ENCODE measurements at places on chromosomes 5 and 9.

DNA sequence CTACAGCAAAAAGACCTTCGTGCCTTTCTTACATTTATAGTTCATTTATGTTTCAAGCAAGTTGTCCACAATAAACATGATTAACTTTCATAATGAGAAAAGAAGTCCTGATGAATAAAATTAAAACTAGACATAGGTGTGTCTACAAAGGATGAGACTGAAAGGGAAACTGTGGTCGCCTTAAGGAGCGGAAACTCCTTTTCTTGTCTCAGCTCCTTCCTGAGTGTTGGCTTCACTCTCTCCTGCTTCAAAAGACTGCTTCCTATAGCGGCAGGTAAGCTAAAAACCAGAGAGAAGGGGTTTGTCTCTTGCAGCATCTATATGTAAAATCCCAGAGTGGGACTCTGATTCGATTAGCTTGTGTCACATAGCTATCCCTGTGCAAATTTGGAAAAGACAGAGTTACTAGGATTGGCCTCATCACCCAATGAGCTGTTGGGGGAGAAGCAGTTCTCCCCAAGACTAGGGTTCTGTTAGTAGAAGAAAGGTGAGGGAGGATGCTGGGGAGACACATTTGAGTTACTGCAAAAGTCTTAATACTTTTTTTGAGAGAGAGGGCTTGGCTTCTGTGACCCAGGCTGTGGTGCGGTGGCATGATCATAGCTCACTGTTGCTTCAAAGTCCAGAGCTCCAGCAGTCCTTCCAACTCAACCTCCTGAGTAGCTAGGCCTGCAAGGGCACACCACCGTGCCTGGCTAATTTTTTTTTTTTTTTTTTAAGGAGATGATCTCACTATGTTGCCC, 16.8 kb upstream of the CTSL start:
- DNase-seq = no peak

DNA sequence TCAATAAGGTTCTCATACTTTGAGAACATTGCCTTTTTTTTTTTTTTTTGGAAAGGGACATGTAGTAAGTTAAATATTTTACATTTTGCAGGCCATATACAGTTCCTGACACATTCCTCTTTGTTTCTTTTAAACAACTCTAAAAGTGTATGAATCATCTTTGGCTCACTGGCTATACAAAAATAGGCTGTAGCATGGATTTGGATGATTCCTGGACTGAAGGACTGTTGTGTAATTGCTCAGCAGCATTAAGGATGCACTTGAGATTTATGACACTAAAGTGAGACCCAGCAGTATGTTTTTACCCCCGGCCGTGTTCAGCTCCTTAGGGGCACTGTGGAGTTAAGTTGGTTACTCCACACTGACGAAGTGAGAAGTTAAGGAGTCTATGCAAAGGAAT, 41.3 kb downstream of the VPS13A start:
- peak; percentile 14 for DNase-seq

GRCh38 chr5:176132471-176133288, 105.5 kb upstream of the SIMC1 start:
- DNase-seq = no peak

DNA sequence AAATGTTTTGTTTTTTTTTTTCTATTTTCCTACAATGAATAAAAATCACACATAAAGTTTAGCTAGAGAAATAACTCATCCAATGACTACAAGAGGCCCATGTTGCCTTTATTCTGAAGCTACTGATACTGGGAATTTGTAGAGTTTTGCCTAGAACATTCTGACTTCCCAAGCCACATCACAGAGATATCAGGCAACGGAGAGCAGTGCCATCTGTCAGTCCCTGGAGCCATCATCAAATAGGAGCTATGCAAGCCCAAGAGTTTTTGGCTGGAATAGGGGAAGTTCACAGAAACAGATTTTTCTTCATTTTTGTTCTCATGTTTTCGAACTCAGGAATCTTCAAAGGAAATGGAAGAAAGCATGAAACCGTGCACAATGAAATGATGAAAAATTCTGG, 896.6 kb downstream of the TLE1 start:
- no peak for DNase-seq

- DNase-seq = no peak
Measured at GRCh38 chr5:137753691-137754187, 424 bp downstream of the HNRNPA0 start.
